Glomerular endothelial cell (primary cell): ENCODE measurements at places on chromosomes 7 and 10.

DNA sequence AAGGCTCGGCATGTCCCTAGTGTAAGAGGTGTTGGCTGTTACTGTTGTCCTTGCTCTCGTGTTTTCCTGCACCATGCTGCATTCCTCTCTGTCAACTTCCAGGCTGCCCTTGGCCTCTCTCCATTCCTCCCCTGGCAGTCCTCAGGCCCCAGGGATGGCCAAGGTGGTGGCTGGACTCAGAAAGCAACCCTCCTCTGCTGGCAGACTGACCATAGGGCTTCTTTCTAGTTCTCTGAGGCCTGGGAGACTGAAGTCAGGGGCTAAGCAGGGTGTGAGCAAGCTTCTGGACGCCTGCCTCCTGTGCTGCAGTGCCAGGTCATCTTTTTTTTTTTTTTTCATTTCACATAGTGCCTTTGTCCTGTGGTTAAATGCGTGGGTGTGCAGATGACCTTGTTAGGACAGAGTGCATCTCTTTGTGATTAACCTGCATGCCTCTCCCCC is 72.0 kb downstream of the GOLGA7B start:
- no peak for DNase-seq

- DNase-seq: no peak
Measured at GRCh38 chr7:139798221-139798620, 20.4 kb upstream of the HIPK2 start.

DNA sequence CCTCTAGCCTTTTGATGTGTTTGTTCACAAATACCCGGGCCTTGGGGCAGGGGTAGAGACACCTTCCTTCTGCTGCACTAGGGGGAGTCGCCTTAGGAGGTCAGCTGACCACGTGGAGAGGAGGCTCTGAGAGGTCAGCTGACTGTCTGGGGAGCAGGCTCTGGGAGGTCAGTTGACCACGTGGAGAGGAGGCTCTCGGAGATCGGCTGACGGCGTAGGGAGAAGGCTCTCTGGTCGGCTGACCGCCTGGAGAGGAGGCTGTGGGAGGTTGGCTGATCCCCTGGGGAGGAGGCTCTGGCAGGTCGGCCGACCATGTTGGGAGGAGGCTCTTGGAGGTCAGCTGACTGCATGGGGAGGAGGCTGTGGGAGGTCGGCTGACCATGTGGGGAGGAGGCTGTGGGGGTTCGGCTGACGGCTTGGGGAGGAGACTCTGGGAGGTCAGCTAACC is 59.6 kb upstream of the LYZL1 start:
- no peak for DNase-seq

DNA sequence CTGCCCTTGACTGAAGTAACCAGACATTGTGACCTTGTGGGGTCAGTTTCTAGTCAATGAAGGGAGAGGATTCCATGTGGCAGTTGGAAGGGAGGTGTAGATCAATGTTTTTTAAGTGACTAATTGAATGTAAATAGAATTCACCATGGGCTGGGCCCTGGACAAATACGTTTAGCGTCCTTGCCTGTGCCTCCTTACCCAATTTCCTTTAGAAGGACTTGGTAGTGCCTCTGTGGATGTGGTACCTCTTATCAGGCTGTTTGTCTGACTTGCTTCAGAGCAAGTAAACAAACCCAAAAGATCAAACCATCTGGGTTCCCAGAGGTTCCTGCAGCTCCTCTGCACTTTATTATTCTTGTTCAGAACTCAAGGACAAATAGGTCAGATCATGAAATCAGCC is 4.3 kb upstream of the KAT6B start:
- DNase-seq: no peak

- DNase-seq: no peak
Measured at GRCh38 chr7:16668049-16668858, 22.3 kb downstream of the BZW2 start.

DNA sequence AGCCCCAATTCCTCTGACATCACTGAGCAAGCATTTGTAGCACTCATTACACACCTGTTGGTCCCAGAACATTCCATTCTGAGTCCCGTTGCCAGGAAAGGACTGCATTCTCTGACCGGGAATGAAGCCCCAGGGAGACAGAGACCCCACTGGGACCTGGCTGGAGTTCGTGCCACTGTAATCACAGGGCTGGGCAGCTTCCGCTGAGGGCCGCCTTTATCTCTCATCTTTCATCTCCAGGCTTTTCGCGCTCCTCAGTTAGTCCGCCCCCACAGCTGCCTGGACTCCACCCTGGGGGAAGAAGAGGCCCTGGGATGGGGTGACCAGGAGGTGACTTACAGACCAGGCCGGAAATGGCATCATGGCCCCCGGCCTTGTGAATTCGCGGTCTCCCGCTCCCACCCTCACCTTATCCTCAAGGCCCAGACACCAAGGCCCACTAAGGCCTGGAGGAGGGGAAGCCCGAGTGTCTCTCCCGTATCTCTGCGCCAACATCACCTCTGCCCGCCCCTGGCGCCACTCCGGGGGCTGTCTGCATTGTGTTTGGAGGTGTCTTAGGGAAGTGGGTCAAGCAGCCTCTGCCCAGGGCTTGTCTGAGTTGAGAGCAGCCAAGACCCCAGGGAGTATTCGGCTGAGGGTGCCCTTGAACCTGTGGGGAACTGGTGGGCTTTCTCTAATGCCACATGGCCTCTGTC is 75.4 kb downstream of the PROSER2 start:
- no peak for DNase-seq

DNA sequence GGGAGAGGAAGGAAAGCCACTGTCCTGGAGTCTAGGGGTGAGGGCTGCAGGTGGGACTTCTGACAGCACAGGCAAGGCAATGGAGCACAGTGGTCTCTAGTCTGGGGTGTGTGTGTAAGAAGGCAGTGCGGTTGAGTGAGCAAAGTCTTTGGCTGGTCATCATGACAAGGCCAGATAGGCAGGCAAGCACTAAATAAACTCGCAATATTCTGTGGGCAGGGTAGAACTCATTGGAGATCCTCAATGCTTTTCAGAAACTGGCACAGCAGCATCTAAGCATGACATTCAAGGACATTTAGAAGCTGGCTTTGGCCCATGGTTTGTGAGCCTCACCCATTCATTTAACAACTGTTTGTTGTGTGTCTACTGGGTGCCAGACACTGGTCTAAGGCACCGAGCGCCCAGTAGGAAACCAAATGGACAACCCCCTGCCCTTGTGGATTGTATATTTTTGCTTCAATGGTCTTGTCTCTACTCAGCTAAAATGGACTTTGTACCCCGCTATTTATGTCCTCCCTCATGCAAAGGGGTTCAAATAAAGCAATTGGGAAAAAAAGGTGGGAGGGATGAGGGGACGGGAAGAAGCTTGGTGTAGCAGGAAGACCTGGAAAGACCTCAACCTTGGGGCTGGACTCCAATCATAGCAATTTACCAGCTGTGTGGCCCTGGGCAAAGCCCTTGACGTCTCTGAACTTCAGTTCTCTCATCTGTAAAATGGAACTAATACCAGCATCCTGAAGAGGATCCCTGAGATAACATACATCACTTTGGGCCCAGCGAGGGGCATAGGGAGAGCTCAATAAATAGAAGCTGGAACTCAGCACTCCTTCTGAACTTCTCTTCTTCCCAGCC is 116.0 kb downstream of the NEURL1 start:
- no peak for DNase-seq

GRCh38 chr7:148633761-148634160 is 43.2 kb downstream of the C7orf33 start:
- no peak for DNase-seq

GRCh38 chr7:151600331-151600730 is 80.6 kb upstream of the RHEB start:
- DNase-seq: no peak
